ENCODE measurements at places on chromosomes 12 and 14.

- DNase-seq, result peak; percentile 85
Measured at GRCh38 chr12:111404362-111405148, 1.2 kb upstream of the SH2B3 start.

- no peak for DNase-seq
Measured at GRCh38 chr14:72565149-72565559, 328.7 kb downstream of the DPF3 start.

GRCh38 chr14:56814519-56814959 lies 4.3 kb upstream of the OTX2 start:
- no peak for DNase-seq

DNA sequence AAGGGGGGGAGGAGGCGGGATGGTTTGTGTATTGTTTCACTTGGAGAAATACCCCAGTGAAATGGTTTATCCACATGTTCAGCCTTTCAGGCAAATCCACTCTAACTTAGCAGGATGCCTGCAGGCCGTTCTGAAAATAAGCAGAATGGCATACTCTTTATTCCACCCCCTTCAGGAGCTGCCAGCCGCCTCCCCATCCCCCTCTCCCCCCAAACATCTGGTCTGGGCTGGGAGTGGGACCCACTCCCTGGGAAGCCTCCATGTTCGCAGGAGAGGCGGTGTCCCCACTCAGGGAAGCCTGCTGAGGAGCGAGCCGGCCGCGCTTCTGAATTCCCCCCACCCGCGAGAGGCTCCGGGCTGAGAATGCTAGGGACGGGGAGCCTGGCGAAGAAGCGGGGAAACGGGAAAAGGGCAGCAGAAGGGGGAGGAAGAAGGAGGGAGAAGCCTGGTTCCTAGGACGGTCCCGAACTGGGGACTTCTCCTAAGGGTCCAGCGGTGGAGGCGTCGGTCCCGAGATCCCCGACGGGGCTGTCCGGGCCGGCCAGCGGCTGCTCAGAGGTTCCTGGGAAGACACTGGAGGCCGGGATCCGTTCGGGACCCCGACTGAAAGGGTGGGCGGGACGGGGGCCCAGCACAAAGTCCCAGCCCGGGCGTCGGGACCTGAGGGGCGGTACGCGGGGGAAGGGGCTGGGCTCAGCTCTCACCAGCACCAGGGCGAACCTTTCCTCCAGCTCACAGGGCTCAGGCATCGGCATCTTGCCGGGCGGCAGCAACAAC lies 666 bp downstream of the FMNL3 start:
- DNase-seq, result no peak

- no peak for DNase-seq
Measured at GRCh38 chr14:99784508-99784907, 8.7 kb upstream of the EML1 start.

DNA sequence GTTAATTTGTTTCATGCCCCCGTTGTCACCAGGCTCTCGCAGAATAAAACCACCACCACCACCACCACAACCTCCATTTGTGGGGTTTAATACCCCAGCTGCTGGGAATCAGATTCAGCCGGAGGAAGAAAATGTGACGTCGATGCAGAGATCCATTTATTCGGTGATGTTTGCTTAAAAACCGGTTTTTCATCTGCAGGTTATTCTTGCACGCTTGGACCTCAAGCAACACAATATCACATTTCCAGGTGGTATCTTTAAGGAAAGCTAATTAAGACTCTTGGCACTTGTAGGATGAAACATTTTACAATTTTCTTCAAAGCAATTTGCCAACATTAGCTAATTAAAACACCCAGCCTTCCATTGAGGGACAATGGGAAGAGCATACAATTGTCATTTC lies 39.8 kb downstream of the SPRING1 start:
- no peak for DNase-seq

DNA sequence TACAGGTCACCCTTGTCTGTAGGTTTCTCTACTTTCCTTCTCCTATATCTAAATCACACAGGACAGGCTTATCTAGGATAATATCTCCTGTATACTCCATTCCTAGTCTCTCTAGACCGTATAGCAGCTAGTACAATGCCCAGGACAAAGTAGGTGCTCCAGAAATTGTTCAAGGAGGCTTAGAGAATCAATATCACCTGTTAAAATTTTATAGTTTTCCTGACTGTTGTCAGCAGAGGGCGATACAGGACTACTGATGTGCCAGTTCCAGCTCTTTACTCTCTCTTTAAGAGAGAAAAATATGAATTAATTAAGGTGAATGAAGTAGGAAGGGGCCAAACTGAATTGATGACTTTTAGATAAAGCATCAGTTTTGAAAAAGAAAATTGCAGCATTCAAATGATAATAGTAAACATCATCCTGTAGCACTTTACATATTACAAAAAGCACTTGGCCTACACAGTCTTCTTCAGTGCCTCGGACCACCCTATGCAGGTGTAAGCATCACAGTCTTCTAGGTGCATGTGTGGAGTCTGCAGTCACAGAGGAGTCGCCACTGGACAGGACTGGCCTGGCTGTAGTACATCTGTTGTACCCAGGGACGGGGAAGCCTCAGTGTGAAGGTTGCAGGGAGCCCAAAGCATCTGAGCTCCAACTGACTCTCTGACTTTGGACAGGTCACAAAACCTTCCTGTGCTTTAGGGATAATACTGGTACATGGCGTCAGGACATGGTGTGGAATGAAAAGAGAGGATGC lies 61.9 kb upstream of the MAX start:
- no peak for DNase-seq

DNA sequence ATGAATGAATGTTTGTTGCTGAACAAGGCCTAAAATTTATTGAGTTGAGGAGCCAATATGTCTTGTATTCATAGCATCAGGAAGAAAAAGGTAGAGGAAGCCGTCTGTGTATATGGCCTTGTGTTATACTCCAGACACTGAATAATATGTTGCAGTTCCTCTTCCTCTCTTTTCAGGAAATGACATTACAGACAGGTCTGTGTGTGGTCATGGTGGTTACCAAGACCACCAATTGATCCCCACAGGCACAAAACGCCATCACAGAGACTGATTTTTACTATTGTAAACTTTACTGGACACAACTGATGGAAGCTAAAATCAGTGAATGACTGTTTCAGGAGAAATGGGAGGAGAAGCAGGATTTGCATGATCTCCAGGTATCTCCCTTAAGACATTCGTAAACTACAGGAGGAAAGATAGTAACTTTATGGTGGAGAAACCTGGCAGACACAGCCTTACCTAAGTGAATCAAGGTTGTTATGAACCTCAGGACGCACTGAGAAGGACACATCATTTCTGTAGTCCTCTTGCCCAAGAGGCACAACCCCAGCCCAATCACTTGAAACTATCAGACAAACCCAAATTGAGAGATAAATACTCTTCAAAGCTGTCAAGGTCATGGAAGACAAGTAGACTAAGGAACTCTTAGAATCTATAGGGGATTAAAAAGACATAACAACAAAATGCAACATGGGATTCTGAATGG lies 334.1 kb upstream of the RGS6 start:
- DNase-seq, result no peak

GRCh38 chr14:22122227-22122818 lies 448.7 kb upstream of the OR4E1 start:
- no peak for DNase-seq
